ENCODE measurements at places on chromosomes 13 and 19.

DNA sequence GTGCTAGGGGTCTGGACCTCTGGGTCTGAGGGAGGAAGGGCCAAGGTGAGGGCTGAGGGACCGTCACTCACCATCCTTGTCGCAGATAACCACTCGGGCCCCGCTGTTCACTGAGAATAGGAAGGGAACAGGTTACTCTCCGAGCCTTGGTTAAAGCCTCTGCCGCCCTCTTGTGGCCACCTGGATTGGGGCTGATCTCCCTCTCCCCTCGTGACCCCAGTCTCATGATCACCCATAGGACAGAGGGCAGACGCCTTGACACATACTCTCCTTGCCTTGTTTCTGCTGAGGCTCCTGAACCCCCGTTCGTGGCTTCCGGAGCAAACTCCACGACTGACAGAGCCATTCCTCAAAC, 580 bp downstream of the HSD17B14 start:
- peak; percentile 63 for DNase-seq

- DNase-seq: no peak
Measured at GRCh38 chr19:15108145-15108844, 1.1 kb downstream of the SYDE1 start.

DNA sequence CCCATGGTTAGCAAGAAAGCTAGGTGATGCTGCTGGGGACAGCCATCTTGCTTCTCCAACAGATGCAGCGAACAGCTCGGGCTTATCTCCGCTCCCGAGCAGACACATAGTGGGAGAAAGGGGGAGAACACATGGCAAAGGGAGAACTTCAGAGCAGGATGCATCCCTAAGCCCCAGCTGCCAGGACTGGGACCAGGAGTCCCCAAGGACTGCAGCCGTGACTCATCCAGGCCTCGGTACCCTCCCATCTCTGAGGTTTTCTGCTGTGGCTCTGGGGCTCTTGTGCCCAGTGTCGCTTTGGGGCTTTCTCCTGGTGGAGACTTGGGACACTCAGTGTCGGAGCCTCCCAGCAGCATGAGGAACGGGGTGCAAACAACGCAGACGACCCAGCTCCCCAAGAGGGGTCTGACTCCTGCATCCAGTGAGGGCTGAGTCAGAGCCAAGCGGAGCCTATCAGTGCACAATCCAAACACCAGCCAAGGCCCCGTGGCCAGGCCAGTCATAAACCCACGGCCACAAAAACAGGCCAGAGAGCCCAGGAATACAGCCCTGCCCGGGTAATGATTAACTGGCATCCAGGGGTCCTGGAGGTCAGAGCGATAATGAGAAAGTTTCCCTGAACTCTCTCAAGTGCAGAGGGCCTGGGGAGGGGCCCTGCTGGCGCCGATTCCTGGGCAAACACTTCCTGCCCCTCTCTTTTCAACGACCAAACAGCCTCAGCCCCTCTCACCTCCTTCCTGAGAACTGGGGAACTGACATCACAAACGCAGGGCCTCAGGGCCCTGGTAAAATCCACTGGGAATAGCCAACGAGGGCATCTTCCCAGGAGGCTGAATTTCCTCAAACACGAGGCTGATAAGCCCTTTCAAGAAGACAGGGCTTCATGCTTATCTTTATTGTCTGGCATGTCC, 202.9 kb downstream of the USP12 start:
- peak; percentile 19 for DNase-seq

DNA sequence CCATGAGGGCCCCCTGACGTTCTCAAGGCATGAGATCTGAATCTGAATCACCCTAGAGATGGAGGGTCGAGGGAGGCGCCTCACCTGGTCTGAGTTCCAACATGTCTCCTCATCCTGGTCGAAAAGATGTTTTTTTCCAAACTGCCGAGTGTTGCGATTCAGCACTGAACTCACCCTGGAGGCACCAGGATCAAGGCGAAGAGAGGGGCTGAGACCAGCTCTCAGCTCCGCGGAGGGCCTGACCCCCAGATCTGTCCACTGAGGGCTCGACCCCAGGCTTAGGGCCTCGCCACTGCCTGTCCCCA, 555 bp downstream of the NR2C2AP start:
- DNase-seq: no peak
